ENCODE measurements at places on chromosomes 2 and 18.

DNA sequence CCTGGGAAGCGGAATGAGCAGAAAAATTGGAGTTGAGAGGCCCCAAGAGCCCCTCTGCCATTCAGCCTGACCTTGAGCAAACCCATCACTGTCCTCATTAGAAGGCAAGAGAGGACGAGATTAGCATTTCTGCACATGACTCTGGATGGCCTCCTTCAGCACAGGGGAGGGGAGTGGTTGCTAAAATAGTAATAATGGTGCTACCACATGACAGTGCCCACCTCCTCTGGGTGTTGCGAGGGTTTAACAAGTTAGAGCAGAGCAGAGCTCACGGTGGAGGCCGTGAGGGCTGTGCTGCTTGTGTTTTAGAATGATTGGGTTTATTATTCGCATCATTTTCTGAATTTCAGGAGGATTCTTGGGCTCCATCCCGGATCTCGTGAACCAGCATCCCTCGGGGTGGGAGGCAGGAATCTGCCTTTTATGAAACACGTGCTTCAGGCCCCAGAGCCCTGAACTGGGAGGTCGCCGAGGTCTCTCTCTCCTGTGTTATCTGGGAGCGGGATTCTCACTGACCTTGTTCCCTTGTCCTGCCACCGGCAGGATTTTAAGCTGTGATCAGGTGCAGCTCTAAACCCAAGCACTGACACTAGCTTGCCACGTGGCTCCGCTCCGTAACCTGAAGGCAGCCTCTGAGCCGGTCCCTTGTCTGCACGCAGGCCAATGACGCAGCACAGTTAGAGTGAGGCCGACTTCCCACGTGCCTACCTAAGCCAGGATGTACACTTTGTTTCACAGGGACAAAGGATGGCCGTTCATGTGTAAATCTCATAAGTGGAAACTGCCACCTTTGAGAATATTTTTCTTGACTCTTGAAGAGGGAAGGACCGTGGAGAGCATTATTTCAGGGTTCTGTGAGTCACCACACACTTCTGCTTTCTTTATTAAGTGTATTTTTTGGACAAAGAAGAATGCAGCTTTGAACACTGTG, 142.3 kb downstream of the ACOXL start:
- DNase-seq, result no peak

GRCh38 chr2:171852366-171852888, 41.6 kb downstream of the SLC25A12 start:
- no peak for DNase-seq

GRCh38 chr2:164967781-164968228, 12.5 kb upstream of the SLC38A11 start:
- no peak for DNase-seq

GRCh38 chr2:121205321-121205942, 79.6 kb downstream of the TFCP2L1 start:
- no peak for DNase-seq

DNA sequence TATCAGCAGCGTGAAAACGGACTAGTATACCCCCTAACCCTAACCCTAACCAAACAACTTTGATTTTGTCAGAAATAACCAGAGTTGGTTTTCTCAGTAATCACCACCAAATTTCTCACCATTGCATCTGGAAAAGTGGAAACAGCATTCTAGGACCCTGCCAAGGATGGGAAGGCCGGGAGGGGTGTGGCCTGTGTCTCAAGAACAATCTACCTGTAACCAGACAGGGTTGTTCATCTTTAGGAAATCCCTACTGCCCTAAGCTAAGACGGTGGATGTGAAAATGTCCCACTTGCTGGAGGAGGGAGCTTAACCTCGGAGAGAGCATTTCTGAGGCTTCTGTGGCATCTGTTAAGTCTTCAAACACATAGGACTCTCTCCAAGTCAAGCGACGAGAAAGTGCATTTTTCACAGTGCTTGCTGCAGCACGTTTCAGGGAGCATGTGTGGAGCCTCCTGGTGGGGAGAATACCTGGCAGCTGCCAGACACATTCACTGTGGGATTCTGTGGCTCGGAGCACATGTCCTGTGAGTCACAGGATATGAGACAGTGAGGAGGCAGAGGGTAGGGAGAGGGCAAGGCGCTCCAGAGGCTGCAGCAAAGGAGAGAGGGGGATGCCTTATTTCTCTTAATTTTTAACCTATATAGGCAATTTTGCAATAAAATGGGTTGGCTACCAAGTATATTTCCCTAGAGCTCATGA, 207.5 kb downstream of the SPP2 start:
- no peak for DNase-seq

GRCh38 chr2:8196316-8196715, 485.5 kb upstream of the ID2 start:
- DNase-seq, result no peak

GRCh38 chr2:149824136-149824535, 236.6 kb upstream of the MMADHC start:
- DNase-seq, result no peak

DNA sequence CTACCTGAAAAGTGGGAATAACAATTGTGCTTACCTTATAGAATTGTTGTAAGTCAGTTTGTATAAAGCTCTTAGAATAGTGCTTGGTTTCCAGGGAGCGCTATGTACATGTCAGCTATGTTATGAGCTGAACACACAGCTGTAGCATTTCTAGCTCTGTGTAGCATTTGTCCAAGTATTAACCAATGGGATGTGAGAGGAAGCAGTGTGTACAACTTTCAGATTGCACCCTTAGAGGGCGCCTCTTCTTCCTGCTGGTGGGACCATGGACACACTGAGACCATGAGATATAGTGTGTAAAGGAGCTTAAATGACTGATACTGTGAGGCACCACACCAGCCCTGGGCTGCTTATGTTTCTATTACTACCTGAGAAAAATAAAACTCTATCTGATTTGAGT, 380.2 kb downstream of the LNPK start:
- DNase-seq, result no peak

- no peak for DNase-seq
Observed at GRCh38 chr2:168712053-168712452, 90.4 kb upstream of the NOSTRIN start.

GRCh38 chr2:219112062-219112406, 48.6 kb downstream of the NHEJ1 start:
- DNase-seq, result no peak

DNA sequence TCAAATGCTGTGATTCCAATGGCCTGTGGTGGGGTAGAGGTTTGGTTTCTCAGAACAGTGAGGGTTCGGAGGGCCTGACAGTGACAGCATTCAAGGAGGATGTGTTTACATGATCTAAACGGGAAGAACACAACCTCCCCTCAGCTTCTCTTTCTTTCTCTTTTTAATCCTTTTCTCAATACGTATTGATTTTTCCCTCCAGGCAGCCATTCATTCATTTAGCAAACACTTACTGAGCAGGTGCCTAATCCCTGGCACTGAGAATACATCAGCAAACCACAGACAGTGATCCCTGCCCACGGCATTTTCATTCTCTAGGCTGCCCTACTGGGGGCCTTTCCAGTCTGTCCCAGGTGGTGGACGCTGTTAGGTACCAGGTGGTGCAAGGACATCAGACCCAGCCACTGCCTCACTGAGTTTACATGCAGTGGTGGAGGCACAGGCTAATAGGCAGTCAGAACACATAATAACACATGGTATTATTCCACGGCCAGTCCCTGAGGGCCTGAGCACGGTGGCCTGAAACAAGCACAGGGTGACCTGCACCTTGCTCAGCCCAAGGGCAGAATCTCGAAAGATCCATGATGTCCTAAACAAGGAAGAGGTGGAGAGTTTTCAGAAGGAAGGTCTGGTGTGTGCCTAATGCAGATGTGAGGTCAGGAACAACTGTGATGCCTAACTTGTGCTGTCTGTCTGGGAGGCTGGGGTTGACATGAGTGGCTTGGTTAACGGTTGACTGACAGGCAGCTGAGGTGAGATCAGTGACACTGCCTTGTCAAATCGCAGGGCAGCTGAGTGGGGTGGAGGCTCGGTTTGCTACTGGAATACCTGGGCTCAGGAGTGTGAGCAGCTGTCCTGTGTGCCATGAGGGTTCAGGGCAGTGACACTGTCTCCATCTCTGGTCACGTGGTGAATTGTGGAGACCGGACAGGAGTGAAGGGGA, 785.5 kb upstream of the HS6ST1 start:
- no peak for DNase-seq

GRCh38 chr18:13222856-13223281, 4.3 kb downstream of the LDLRAD4 start:
- no peak for DNase-seq

DNA sequence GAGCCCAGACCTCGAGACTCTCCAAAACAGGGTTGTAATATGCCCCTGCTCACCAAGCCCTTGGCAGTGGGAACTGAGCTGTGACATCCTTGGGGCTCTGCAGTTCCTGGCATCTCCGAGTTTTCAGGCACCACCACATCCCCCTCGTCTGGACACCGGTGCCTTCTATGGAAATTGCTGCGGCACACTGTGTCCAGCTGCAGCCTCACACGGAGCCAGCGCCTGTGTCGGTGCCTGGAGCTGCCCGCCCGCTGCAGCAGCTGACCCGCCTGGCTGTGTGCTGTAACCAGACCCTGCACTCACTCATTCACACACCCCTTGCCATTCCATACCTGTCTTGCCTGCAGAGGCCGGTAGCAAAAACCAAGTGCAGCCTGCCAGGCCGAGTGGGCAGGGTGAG, 11.8 kb downstream of the IWS1 start:
- DNase-seq, result no peak

- no peak for DNase-seq
Observed at GRCh38 chr2:139925903-139926302, 1145.7 kb upstream of the NXPH2 start.

GRCh38 chr2:71592181-71592711, 138.9 kb downstream of the DYSF start:
- DNase-seq, result no peak

GRCh38 chr2:96329456-96329855, 4.3 kb downstream of the ITPRIPL1 start:
- no peak for DNase-seq

DNA sequence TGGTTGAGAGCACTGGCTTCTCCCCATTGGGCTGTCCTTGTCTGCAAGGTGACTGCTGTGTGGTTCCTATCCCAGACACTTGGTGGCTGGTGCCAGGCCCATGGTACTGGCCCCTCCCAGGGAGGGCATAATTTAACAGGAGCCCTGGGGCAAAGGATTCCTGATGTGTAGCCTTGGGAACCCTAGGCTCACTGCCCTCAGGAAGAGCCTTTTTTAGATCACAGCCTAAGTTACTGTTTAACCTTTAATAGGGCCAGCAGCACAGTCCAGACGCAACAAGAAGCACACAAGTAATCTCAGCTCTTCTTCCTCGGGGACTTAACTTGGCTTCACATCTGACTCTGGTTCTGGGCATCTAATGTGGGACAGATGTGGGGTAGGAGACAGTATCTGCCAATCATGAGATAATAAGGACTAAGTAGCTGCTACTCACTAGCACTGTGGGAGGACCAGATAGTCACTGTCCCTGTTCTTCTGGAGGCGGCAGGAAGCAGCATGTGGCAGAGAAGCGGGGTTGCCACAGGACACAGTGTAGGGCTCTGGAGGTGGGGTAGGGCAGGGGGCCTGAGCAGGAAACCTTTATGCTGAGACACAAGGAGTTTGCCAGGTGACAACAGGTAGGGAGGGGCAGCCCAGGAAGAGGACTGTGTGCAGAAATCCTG, 136.3 kb downstream of the TMEM17 start:
- DNase-seq, result no peak

DNA sequence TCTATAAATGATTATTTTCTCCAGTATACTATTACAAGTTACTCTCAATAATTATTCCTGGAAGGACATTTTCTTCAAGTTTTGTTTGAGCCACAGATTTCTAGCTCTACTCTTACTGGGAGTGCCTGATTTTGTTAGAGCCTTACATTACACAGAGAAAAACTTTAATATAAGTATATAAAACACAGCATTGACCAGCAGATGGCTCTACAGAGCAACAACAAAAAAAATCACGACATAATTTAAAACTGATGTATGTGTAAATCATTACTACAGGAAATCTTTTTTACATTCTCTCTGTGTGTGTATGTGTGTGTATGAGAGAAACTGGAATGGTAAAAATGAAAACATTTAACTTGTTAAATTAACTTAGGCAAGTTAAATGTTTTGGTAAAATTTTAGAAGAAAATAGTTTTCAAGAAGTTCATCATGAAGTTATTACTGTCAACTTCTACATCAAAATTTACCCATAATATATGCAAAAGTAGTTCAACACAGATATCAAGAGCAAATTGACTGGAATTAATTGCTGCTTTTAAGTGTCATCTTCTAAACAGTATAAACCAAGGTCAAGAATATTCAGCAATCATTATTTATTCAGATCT, 103.3 kb downstream of the MDH1 start:
- no peak for DNase-seq

- DNase-seq, result no peak
Observed at GRCh38 chr2:42598656-42599055, 30.2 kb downstream of the MTA3 start.
